Stimulated activated CD4-positive, alpha-beta T cell treated with anti-CD3 and anti-CD28 coated beads, Interleukin-2, amount 100 ng/mL, for 24 hours (primary cell): ENCODE measurements at places on chromosomes 1 and 21.

DNA sequence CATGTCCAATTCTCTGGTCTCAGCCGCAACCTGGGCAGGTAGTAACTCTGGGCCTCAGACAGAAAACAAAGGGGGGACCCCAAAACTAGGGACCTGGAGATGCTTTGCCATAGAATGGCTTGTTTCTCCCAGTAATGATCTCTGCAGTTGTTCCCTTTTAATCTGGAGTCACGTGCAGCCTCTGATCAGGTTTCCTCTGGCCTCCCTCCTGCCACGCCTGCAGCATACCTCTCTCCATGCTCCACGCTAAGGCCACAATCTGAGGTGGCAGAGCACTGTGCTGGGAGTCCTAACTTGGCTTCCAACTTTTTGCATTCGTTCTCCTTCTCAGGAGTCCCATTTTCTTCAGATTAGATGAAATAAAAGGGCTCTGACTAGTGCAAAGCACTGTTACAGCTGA, 1.9 kb downstream of the PABPC4 start:
- no peak for DNase-seq

DNA sequence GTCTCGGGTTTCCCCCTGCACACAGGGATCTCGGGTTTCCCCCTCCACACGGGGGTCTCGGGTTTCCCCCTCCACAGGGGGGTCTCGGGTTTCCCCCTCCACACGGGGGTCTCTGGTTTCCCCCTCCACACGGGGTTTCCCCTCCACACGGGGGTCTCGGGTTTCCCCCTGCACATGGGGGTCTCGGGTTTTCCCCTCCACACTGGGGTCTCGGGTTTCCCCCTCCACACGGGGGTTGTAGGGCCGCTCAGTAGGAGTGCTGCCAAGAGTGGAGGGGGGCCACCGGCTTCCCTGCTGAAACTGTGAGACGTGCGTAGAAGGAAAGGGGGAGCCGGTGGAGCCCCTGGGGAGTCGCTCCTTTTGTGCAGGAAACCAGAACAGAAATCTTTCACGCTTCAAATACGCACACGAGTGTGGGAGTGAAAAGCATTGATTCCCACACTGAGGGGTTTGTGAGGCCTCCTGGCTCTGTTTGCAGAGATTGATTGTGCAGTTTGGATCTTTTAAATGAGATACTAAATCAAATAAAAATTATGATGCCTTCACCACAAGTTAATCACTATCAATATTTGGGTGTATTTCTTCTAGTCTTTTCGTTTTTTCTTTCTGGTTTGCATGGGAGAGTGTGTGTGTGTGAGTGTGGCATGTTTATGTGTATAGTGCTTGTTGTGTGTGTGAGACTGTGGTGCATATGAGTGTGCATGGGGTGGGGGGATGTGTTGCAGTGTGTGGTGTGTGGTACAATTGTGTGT, 54.3 kb upstream of the TRAPPC10 start:
- no peak for DNase-seq

DNA sequence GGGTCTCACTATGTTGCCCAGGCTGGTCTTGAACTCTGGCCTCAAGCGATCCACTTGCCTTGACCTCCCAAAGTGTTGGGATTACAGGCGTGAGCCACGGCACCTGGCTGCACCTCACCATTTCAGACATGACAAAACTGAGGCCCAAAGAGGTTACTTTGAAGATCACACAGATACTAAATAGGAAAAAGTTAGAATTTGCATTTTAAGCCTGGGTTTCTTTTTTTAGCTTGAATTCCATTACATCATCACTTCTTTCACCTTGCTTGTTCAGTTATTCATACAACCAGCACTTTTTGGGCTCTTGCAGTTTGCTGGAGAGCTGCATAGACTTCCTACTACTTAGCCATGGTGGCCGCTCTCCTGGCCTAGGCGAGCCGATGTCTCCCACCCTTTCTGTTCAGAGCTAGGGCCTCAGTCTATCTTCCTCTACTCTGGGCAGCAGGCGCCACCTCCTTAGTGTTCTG, 16.3 kb upstream of the CD2 start:
- DNase-seq, result peak; percentile 51

DNA sequence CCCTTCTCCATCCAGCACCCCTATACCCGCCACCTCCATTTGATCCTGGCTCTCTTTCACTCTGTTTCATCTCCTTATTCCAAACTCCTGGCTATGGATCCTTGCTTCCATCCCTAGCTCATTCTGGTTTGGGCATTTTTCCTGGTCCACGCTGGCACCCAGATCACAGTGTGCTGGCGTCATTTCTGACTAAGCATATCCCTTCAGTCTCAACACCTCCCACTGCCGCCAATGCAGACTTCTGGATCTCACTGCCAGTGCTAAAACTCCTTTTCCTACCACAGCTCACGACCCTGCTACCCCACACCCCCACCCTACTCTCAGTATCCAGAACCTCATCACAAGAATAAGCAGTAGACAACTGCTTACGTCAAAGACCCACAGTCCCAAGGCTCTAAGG, 16.3 kb downstream of the SEC16B start:
- DNase-seq, result no peak

DNA sequence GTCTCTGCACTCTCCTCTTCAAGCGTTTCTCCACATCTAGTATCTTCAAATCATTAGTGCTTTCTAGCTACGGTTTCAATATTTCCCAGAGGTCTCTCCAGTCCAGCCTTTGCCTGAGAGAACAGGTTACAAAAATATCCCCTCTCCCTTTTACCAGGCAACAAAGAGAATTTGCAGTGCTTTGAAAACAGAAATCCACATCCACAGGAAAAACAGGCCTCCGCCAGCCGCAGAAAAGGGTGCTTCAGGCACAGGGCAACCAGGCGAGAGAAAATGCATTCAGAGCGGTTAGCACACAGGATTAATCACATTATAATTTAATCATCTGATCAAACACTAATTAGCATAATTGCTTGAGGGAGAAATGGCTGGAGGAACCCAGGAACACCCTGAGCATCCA, 13.8 kb downstream of the DSCAM start:
- DNase-seq, result no peak

DNA sequence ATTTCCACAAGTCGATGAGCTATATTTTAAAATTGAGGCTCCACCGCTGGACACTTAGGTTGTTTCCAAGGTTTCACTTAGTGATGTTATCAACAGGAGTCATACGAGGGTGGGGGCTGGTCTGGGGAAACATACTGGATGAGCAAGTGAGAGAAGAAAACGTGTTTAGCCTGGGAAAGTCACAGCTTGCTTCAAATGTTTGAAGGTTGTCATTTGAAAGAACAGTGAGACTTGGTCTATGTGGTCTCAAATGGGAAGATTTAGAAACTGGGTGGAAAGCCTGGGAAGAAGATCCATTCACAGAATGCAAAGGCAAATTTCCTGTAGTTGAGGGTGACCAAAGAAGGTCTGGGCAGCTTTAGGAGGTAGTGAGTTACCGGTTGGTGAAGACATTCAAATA, 9.9 kb upstream of the DYRK1A start:
- no peak for DNase-seq

DNA sequence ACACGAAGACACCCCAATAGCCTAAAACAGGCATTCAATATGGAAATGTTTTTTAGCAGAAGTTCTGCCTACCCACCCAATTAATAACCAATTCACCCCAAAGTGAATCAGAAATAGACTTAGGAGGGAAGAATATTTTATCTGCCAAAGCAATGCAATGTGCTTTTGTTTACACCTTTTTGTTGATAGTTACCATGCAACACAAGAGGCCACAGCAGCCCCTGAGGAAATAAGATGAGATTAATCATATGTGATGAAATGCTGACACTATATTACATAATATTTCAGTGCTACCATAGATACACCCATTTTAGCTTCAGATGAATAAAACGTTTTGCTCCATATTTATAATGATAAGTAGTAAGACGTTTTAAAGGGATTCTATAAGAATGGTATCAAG, 60.9 kb upstream of the RGS2 start:
- DNase-seq, result no peak

- DNase-seq, result no peak
Observed at GRCh38 chr1:82606546-82606945, 805.8 kb downstream of the ADGRL2 start.

DNA sequence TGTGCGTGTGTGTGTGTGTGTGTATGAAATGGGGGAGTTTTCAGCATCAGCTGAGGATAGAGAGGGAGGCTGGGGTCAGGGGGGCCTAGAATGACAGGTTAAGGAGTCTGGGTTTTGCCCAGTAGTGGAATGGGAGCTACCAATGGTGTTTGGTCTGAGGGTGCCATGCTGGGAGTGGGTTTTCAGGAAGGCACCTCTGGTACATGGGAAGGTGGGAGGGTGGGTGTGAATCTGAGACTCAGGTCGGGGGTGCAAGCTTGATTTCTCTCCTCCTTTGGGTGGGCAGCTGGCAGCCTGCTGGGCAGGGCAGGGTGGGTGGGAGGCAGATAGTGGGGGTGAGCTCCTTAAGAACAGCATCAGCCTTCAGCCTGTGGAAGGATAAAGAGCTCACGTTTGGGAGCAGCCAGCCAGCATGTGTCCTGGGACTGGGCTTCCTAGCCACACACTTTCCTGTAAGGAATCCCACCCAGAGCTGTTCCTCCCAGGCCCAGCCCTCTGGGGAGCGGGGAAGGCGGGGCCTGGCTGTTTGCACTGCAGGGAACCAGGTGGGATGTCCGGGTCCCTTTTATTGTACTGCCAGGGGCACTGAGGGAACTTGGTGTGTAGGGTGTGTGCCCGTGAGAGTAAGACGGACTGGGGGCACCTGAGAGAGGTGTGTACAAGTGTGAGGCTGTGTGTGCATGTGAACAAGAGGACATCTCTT, 152.8 kb downstream of the FOXD2 start:
- no peak for DNase-seq

DNA sequence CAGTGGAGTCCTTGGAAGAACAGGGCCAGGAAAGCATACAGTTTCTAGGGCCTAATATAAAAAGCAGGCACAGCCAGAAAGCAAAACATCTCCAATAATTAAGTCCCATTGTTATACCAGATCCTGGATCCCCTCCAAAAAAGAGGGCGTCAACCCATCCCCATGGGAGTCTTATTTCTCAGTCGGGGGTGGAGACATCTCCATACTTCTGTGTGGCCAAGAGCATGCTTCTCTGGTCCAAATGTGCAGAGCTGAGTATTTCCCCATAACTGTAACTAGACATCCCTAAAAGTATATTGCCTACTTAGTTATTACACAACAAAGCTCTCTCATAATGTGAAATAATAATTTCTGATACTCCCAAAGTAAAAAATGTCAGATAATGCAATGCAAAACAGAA, 104.2 kb upstream of the SOX13 start:
- DNase-seq, result no peak

DNA sequence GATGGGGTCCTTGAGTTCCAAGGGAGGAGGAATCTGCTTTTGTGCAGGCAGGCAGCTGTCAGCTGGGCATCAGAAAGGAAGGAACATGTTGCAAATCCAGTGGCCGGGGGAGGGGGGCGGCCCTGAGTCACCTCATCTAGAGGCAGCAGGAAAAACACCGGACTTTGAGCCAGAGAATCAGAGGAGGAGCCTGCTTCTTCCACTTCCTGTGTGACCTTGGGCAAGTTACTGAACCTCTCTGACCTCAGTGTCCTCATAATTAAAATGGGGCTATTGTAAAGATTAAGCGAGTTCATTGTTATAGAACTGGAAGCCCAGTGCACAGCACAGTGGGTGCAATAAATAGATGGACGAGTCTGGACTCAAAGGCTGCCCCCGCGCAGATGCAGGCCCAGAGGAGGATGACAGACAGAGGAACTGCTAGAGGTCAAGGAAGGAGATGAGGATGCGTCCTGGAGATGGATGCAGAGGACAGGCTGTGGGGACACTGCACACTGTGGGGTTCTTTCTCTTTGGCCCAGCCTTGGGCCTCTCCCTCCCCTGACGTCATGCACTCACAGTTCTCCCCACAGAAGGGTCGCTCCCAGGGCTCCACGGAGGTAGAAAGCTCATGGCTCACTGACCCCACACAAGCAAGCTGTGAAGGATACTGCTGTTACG, 714.3 kb downstream of the MATN1 start:
- no peak for DNase-seq

DNA sequence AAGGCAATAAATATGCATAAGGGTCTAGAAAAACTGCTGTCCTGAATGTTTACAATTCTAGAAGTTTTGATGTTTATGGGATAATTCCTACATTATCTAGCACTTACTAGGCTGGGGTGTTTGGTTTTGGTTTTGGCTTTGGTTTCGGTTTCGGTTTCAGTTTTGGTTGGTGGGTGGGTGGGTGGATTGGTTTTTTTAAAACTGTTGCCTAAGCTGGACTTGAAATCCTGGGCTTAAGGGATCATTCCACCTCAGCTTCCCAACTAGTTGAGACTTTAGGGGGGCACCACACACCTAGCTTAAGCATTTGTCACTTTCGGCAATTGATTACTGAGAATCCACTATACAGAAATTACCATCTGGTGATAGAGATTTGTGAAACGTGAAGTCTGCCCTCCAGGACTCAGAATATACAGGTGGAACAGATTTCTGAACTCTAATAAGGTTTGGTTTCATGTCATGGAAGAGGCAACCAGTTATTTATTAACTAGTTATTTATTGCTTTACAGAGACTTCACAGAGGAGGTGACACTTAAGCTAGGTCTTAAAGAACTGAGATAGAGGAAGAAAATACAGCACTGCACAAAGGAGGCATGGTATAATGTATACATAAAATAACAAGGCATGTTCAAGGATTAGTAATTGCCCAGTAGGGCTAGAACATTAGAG, 69.6 kb downstream of the PIK3R3 start:
- DNase-seq, result peak; percentile 57

DNA sequence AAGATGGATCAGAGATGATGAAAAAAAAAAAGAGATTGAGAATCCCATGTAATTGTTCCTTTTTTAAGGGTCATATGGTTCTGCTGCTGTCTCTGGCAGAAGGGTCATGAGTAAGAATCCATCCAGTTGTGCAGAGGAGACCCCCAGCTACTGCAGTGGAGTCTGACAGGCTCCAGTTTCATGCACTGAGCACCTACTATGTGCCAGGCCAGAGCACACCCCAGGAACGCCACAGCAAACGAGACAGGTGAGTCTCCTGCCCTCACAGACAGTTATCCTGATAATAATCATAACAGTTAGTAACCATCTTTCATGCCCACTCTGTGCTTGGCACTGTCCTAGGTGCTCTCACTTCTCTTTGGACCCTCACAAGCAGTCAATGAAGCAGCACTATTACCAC, 420.0 kb downstream of the MATN1 start:
- no peak for DNase-seq

GRCh38 chr21:45421071-45421845, 16.3 kb downstream of the COL18A1 start:
- DNase-seq, result no peak

DNA sequence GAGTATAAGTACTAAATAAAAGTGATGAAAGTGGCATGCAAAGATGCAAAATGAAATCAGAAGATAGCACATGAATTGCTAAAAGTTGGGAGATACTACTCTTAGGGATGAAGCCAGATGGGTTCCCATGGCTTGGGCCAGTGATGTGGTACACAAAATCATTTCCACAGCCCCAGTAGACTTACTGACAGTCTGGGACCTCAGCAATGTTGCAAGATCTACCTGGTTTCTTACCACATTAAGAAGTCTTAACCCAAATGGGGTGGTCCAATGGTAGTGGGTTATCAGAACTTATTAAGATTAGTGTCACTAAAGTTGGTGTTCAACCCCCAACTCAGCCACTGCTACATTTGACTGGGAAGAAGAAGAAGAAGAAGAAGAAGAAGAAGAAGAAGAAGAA, 227.7 kb upstream of the IRF2BP2 start:
- DNase-seq, result no peak
